ENCODE measurements at places on chromosomes 2 and 18.

DNA sequence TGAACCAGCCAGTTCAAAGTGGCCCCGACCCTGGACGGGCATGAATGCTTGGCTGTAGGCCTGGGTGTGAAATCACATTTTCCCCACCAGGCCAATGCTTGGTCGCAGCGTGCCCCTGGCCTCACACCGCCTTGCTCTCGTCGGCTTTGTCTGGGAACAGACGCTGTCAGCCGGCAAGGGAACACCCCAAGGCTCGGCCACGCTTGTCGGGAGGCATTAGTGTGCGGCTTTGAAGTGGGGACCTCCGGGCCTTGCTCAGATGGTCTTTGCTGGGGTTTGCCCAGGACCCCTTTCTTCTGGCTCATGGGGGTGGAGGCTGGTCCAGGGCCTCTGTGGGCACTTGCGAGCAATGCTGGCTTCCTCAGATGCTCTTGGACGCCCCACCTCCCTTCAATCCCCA lies 79.1 kb downstream of the INHBB start:
- no peak for DNase-seq

- no peak for DNase-seq
Observed at GRCh38 chr2:207720517-207721187, 9.2 kb downstream of the CCNYL1 start.

DNA sequence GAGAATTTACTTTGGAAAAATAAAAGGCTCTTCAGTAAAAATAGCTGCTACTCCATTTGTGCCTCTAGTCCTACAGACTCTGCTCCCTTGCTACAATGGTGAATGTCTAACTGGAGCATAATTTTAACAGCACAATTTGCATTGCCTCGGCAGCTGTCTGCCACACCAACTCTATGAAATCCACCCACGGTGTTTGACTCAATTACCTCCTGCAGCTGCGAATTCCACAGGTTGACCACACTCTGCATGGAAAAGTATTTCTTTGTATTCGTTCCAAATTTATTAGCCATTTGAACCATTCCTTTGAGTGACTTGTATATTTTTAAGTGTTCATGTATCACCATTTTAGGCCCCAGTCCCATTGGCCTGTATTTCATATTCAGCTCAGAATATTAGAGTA lies 182.1 kb upstream of the CCDC68 start:
- DNase-seq = no peak

DNA sequence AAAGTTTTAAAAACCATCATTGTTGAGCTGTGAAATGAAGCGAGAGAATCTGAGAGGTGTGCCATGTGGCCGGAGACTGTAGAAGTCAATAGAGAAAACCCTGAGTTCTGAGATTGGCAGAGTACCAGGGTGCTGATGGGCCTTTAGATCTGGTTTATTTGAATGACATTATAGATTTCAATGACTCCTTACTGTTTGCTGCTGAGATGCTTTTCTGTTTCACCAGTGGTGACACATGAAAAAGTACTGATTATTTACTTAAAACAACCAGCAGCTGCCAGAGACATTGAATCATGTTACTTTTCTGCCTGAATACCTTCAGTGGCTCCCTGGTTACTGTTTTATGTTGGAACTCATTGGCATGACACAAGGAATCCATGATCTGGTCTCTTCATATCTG lies 602.7 kb upstream of the ZNF804A start:
- no peak for DNase-seq

DNA sequence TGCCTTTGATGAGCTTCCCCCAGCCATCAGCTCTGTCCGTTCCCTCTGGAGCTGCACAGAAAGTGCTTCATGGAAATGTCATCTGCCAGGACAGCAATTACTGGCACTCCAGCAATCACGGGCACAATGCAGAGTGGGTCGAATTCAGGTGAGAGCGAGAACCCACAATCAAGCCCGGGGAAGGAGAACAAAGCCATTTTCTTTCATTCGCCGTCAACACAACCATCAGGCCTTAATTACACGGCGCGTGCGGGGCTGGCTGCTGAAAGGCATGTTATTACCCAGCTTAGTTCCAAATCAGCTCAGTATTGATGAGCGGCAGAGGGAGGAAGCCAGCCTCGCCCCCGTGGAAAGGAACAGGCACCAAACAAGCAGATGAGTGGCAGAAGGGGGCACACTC lies 143.9 kb downstream of the MYT1L start:
- no peak for DNase-seq

GRCh38 chr2:224976629-224977525 lies 65.4 kb downstream of the DOCK10 start:
- no peak for DNase-seq

DNA sequence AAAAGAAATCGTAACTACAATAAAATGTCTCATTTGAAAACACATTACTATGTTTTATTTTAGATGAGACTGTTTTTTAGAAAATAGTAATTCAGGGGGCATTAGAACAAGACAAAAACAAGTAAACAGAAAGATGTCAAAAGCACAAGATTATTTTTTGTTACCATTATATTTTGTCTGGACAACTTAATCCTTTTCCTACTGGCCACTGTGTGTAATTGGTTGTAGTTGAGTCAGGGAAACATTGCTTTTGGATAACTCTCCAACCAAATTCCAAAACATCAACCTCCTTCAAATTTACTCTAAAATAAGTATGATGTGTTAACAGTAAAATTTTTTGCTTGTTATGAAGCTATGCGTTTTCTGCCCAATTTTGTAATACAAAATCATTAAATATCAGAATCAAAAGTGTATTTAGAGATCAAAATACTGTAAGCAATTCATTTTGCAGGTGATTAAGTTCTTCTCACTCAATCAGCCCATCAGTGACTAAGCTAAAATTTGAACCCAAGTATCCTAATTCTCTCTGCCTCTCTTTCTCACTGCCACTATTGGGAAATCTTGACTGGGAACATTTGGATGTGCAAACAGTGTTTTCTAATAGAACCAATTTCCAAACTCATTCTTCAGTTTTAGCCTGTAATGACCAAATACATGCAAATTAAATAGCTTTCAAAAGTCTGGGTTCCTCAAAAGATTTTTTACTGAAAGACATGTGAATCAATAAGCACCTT lies 11.4 kb upstream of the MEIS1 start:
- DNase-seq = no peak

- no peak for DNase-seq
Observed at GRCh38 chr2:75865702-75866101, 155.0 kb upstream of the GCFC2 start.

GRCh38 chr2:160791884-160792283 lies 298.3 kb upstream of the RBMS1 start:
- no peak for DNase-seq

- DNase-seq = no peak
Observed at GRCh38 chr2:98608962-98609604, 694 bp downstream of the UNC50 start.

DNA sequence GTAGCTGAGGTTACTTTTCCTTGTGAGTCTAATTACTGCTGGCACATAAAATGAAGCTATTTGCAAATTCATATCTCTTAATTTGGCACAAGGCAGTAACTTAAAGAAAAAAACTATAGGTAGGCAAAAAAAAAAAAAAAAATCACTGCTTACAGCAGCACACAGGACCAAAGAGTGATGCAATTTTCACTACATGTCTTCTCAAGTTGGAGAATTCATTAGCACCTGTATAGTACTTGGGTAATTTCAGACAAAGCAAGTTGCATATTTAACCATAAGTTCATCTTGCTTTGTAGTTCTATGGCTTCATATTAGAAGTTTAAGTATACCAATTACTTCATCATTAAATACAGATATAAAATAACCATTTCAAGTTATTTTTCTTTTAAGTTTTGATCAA lies 33.7 kb upstream of the RBBP8 start:
- DNase-seq = no peak

DNA sequence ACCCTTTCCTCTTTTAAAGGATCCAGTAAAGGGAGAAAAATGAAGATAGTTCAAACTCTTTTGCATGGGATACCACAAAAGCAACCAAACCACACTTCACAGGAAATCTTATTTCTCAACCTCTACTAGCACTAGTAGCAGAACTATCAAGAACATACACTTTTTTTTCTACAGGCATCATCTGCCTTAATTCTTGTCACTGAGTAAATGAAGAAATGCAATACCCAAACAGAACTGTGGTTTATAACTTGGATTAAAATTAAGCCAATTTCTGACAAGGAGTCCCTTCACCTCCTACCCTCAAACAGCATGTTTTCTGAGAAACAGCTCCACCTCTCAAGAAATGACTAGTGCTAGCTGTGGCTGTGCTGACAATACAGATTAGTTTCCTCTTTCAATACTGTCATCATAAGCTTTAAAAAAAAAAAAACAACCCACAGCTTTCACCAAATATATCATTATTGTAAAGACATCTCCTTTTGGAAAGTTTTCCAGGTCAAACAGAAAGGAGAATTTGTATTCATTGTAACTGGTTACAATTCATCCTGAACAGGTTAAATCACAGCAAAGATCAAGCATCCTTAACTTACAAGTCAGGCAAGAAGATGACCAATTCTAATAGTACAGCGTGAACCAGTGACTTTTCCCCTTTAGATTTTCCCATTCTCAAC lies 44.4 kb downstream of the PTPN2 start:
- no peak for DNase-seq

- DNase-seq = no peak
Observed at GRCh38 chr2:74188018-74188601, 9.4 kb upstream of the MOB1A start.

DNA sequence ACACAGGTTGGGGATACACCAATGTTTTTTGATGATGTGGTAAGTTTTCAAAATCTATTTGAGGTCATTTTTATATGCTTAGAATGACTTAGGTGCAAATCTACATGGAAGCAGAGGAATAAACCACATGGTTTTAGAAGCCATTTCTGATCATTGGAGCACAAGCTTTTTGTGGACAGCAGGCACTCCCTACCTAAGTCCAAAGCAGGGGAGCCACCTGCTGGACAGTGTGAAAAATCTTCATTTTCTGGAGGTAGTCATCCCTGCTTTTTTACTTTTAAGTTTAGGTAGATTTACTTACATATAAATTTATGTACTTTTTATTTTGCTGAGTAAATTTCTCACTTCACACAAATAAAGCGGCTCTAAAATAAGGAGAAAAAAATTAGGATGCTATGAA lies 323.2 kb downstream of the PLCL1 start:
- DNase-seq = no peak

DNA sequence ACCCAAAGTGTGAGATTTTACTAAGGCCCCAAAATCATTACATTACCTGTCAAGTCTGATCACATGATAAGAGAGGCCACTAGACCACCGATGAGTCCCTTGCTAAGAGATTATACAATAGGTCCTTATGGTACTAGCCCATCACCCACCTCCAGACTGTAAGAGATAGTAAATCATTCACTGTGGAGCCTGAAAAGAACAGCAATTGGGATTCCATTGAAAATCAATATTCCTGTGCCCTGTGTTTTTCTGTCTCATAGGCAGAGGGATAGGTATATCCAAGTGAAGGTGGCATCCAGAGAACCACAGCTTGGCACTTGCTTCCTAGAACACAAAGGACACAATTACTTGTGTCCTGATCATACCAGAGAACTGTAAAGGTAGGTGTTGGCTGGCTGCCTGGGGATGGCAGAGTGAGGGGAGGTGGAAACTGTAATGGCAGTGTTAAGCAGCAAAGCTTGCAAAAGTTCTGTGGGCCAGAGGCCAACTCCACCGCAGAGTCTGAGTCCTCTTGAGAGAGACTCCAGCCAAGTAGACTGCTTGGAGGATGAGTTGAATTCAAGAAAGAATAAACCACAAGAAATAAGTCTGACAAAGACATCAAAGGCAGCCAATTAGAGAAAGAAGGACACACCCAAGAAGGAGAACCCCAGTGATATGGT lies 102.0 kb upstream of the PIEZO2 start:
- DNase-seq = no peak

- no peak for DNase-seq
Observed at GRCh38 chr2:600542-601386, 76.4 kb downstream of the TMEM18 start.

DNA sequence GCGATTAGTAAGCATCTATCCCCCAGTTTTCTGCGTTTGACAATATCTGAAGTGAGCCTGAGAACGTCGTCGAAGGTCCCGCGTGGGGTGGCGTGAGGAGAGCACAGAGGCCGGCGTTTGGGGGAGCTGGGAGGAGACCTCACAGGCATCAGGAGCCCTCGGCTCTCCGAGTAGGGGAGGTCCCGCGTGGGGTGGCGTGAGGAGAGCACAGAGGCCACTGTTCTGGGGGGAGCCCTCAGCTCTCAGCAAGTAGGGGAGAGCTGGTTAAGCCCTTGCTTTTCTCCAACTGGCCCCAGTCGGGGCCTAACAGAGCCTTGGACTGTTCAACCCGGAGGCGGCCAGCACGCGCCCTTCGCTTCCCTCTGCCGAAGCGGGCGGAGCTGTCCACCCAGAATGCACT lies 134.3 kb downstream of the NFATC1 start:
- no peak for DNase-seq

GRCh38 chr18:35049111-35050027 lies 8.2 kb downstream of the MAPRE2 start:
- no peak for DNase-seq

- no peak for DNase-seq
Observed at GRCh38 chr2:144430722-144431391, 89.1 kb downstream of the ZEB2 start.

GRCh38 chr2:65050931-65051330 lies 5.3 kb upstream of the CEP68 start:
- DNase-seq = no peak

DNA sequence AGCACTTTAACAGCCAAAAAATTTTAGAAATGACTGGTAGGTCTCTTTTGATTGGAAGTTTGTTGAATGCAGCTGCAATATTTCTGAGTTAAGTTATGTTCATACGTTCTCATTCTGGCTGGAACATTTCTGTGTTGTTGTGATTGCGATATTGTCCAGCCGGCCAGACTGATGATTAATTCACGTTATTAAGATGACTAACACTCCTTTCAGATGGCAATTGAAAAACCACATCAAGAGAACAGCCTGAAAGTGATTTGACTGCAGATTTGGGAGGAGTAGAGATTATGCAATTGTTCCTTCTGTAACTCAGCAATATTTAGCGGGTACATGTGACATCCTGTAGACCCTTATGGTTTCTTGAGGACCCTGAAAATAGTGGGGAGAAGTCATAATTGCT lies 133.7 kb downstream of the FBXO15 start:
- no peak for DNase-seq

GRCh38 chr2:62597323-62597722 lies 91.3 kb upstream of the TMEM17 start:
- no peak for DNase-seq

DNA sequence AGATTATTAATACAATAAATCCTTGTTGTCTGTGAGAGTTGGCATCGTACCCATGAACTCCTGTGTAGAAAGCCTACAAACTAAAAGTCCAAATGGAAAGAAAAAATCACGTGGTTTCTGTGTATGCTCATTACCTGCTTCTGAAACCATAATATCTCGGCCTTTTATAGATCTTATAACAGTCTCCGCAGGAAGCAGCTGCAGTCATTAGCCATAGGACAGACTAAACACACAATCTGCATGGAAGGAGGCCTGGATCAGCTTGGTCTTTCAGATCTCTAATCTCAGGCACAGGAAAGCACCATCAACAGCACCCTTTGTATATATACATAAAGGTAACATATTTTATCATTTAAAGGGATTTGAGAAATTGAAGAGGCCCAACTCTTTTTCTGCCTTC lies 508.9 kb upstream of the TCF4 start:
- DNase-seq = no peak
